ENCODE measurements at places on chromosomes 3 and 15.

- no peak for DNase-seq
Observed at GRCh38 chr3:185930393-185931107, 7.3 kb downstream of the TRA2B start.

DNA sequence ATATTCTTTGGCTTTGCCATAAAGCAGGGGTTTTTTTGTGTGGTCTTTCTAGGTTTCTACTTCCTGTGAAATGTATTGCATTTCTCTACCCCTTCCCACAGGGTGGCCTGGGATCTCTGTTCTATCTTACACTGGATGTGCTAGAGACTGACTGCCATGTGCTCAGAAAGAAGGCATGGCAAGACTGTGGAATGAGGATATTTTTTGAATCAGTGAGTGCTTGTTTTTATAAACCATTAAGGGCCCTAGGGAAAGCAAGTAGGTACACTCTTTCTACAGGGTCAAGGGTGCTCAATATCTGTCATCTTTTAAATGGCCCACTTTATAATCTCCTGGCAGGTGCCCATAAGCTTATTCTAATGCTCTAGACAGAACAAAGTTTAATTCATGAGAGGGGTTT lies 730 bp downstream of the FETUB start:
- no peak for DNase-seq

- no peak for DNase-seq
Observed at GRCh38 chr3:66317750-66318376, 97.1 kb downstream of the SLC25A26 start.

- no peak for DNase-seq
Observed at GRCh38 chr15:45863881-45864580, 229.2 kb downstream of the SQOR start.

- peak; percentile 31 for DNase-seq
Observed at GRCh38 chr15:98682992-98683701, 34.8 kb downstream of the IGF1R start.

- peak; percentile 26 for DNase-seq
Observed at GRCh38 chr3:12308517-12308916, 19.6 kb downstream of the PPARG start.

- DNase-seq = no peak
Observed at GRCh38 chr15:32099956-32100684, 69.8 kb downstream of the CHRNA7 start.

DNA sequence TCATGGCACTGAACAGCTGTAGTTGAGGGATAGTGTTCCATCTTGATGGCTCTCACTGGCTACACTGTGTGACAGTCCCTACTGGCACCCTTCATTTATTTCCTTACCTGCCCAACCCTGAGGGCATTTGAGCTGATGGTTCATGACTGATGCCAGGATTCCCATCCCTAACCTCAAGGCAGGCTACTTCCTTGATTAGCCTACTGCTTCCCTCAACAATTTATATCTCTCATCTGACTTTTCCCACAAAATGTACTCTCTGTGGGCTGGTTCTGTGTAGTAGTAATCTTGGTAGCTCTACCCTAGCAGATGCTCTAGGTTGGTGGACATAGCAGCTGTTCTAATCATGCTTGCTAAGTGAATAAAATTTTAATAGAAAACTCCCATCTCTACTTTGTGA lies 106.0 kb downstream of the THRB start:
- no peak for DNase-seq

GRCh38 chr3:42051384-42052131 lies 39.6 kb upstream of the TRAK1 start:
- no peak for DNase-seq

GRCh38 chr3:197024881-197025735 lies 4.5 kb downstream of the MELTF start:
- DNase-seq = no peak

- no peak for DNase-seq
Observed at GRCh38 chr3:41095702-41096101, 103.6 kb upstream of the CTNNB1 start.

DNA sequence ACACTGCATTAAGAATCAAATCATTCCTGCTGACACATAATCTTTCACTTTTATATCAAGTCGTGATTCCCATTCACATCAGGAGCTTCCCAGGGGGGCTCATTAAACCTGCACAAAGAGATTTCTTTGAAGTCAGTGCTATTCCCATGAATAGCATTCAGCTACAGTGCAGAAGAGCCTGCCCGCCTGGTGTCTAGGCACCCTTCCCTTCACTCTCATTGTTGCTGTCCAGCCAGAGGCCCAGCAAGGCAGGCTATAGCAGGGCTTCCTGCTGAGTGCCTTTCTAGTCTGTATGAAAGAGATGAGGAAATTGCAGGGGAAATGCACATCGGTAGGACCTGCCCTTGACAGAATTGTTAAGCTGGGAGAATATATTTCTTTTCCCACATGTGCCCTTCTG lies 4.5 kb upstream of the GJD2 start:
- DNase-seq = no peak

GRCh38 chr3:40143283-40144090 lies 166.0 kb upstream of the EIF1B start:
- peak; percentile 36 for DNase-seq

- DNase-seq = no peak
Observed at GRCh38 chr3:20316238-20316637, 130.2 kb upstream of the SGO1 start.

DNA sequence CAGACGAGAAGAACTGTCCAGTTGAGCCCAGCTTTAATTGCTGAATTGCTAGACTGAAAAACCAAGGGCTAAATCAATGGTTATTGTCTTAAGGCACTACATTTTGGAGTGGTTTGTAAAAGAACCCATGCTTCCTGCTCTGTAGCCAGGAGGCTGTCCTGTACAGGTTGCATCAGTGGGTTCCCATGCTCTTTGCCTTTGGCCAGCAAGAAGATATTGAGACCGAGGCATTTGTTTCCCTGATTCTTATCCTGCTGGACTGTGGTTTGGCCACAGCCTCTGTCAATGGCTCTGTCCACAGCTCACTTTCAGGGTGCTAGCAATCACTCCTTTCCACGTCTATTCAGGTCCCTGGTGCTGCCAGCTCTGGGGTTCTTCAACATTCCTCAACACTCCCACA lies 89.6 kb downstream of the FAM43A start:
- DNase-seq = no peak

DNA sequence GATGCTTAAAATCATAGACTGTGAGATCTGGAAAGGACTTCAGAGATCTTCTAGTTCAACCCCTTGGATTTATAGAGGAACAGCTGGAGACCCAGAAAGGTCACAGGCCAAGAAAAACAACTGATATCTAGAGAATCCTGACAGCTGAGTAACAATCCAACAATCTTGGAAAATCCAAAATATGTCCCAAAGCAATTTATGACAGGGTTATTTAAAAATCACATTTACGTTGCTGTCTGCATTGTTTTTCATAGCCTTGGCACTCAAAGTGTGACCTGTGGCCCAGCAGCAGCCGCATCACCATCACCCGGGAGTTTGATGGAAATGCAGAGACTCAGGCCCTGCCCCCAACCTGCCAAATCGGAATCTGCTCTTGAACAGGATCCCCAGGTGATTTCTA lies 78.8 kb downstream of the FBN1 start:
- DNase-seq = no peak

DNA sequence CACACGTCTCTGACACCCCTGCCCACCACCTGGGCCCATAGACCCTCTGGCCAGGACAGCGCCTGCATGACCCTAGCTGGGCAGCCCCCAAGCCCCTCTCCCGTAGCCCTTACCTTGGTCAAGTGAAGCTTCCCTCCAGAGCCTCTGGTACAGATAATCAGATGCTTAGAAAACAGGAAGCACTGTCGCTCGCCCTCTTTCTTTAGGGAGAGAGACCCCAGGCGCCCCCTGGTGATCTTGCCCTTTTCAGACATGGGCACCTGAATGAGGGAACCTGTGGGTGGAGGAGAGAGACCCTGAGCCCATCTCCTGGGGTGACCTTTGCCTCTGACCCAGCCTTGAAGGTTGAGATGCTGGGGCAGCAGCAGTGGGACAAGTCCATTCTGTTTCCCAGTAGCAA lies 65.4 kb downstream of the RASGRF1 start:
- DNase-seq = no peak

DNA sequence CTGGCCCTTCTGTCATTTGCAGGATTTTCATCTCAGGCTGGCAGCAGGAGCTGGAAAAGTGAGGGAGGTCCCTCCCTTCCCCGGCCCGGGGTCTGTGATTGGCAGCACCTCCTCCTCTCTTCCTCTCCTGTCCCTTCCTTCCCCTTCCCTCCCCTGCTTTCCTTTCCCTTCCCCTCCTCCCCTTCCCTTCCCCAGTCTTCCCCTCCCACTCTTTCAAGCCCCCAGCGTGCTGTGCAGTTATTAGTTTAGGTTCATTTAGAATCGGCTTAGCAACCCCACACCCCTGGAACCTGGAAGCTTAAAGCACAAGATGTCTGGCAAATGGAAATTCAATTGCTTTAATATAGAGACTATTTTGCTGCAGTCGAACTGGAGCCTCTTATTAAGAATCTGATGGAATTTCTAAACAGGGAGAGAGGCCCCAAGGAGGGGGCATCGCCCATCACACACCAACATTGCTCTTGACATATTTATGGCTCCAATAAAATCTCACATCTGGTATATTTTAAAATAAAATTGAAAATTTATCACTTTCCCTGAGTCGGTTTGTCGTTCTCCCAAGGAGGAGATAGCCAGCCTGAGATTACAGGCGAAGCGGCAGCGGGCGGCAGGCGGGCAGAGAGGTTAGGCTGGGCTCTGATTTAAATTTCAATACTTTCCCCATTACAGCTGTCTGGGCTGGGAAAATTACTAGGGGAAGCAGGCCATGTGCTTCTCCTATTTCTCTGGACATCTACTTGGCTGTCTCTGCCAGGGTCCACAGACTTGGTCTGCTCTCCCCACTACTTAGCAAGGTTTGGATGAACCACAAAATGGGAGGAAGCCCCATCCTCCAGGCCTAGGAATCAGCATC lies 98.9 kb downstream of the LINGO1 start:
- DNase-seq = no peak

- no peak for DNase-seq
Observed at GRCh38 chr3:119703820-119704531, 1.2 kb downstream of the CFAP91 start.

DNA sequence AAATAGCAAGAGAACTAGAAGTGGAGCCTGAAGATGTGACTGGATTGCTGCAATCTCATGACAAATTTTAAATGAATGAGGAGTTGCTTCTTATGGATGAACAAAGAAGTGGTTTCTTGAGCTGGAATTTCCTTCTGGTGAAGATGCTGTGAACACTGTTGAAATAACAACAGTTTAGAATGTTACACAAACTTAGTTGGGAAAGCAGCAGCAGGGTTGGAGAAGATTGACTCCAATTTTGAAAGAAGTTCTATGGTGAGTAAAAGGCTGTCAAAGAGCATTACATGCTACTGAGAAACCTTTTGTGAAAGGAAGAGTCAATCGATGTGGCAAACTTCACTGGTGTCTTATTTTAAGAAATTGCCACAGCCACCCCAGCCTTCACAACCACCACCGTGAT lies 220.9 kb upstream of the LRRFIP2 start:
- DNase-seq = no peak

DNA sequence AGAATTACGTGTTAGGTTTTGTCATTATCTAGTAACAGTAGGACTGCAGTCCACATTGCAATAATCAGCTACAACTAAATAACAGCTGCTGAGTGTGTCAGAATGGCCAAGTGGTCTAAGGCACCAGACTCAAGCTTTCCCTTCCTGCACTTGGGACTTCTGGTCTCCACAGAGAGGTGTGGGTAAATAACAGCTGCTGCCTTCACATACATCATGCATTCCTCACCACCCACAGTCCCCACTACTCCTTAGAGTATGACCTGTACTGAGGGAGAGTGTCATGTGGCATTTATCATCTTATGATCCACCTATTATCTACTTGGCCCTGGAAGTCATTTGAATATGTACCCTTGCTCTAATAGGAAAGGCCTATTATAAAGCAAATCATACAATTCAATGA lies 22.2 kb upstream of the ZMAT3 start:
- no peak for DNase-seq

GRCh38 chr3:131655070-131655690 lies 152.4 kb upstream of the MRPL3 start:
- DNase-seq = no peak

- peak; percentile 66 for DNase-seq
Observed at GRCh38 chr3:158152186-158152585, 42.3 kb downstream of the RSRC1 start.

- no peak for DNase-seq
Observed at GRCh38 chr3:40770061-40770460, 245.3 kb downstream of the ZNF621 start.

- peak; percentile 56 for DNase-seq
Observed at GRCh38 chr3:65833761-65834505, 204.8 kb downstream of the MAGI1 start.

DNA sequence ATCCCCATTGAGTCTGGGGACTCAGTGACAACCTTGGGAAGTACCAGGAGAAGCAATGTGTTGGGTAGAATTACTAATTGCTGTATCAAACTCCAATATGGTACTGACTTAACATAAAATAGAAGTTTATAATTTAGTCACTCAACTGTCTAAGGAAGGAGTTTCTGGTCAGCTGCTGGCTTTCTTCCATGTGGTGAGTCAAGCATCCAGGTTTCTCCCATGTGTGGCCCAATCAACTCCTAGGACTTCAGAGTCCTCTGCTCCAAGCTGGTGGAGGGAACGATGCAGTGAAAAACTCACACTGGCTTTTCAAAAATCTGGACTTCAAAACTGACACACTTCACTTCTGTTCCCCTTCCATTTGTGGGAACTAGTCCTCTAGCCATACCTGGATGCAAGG lies 25.2 kb downstream of the WNT5A start:
- peak; percentile 62 for DNase-seq
